Hematopoietic multipotent progenitor cell (in vitro differentiated cells): ENCODE measurements at places on chromosomes 4 and X.

DNA sequence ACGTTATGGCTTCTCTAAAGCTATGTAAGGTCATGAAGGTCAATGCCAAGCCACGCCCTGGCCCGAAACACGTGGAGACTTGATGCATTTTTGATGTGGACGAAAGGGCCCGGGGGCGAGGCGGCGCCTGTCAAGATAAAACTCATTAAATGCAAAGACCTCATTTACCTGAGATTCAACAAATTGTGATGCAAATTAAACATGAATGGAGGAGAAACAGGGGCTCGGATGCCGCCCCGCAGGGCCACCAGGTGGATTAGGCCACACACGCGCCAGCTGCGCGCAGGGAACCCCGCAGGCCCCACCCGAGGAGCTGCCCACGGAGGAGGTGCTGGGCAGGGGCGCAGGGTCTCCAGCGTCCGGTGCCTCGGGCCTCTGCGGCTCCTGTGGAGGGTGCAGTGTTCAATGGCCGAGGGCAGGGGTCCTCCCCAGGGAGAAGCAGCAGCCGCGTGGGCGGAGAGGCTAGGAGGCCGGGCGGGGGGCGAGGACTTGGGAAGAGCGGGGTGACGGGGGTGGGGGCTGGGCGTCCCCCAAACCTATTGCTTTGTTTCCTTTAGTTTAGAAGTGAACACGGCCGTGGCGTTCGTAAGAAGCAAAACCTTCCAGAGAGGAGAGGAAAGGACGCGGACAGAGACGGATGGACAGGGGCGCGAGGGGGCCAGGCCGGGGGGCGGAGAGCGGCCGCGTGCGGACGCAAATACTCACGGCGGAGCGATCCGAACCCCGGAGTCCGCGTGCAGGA, 40.4 kb downstream of the CPLX1 start:
- no peak for DNase-seq

DNA sequence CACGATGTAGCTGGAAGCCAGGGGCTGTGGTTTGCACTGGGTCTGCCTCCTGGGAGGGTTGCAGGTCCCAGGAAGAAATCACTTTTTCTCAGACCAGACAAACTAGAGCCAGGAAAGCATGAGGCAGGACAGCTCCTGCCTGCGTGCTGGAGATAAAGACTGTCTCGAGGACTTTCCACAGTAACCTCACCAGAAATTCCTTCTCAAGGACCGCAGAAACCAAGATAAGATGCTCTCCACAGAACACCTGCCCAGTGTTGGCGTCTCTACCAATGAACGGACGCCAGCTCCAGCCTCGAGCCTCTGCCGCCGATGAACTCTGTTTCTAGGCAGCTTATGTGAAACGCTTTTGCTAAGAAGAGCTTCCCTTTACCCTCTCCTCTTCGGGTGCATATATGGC, 76.9 kb upstream of the AFAP1 start:
- DNase-seq = no peak

DNA sequence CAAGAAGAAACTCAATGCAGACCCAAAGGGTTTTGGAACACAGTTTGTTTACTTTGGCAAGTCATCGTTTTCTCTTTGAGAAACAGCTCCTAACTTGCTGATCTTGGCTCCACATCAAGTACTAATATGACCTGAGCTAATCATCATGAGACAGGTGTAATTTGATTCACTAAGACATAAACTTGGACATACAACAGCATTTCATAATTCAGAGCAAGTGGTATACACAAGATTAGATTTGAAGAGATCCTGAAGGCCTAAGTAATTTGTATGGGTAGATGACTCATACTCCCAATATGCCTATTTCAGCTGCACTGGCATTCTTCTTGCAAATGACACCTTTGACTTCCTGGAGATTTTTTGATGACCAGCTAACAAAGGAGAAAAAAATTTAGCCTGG, 1521.7 kb downstream of the RPA4 start:
- no peak for DNase-seq

GRCh38 chr4:14445882-14446281, 556.4 kb upstream of the CPEB2 start:
- DNase-seq = no peak

DNA sequence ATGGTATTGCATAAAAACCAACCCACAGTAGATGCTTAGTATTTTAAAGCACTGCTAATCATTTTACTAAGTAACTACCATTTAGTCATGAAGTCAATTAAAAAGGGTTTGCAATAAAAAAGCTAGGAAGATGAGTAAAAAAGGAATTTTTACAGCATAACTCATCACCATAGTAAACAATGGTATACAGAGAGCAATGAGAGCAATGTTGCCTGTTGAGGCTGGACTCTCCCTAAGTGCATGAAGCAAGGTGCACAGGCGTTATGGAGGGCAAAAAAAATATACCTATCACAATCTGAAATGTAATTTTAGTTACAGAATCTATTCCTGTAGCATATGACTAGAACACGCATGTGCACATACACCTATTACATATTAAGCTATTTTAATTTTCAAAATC, 129.6 kb upstream of the BMP3 start:
- DNase-seq = no peak

- peak; percentile 1 for DNase-seq
These were observed 307.1 kb downstream of the TEX13A start for GRCh38 chrX:104913348-104913747.

DNA sequence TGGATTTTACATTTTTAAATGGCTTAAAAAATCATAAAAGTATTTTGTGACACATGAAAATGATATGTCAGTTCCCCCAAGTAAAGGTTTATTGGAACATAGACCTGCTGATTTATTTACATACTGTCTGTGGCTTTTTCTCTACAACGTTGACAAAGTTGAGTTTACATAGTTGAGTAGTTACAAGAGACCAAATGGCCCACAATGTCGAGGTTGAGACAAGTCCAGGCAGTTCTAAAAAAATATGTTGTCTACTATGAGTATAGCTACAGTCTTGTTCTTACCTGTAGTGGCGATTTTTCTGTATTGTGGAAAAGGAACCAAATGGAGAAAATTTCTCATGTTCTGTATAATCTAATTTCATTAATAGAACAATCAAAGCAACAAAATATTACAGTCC, 163.2 kb downstream of the FRAS1 start:
- no peak for DNase-seq

DNA sequence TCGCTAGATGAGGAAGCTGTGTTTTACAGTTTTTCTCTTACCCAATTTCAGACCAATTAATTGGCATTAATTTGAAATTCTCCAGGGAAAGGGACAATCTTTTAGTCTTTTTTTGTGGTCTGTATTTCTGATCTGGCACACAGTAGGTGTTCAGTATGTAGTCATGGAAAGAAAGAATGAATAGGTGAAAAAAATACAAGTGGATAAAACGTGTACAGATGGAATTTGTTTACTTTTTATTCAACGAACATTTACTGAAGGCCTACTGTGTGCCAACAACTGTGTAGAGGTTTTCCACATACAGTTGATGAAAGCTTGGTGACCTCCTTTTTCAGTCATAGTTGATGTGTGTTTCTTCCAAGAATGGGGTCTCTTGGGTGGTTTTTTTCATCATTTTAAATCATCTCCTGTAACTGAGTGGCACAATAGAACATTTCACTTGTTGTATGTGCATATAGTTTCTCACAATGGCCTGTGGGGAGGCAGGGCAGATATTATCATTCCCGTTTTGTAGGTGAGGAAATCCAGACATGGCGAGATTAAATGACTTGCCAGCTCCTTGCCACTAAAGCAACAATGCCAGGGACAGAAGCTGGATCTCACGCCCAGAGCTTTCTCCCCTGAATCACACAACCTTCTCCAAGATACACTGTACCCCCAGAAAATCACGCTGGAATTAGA, 102.4 kb downstream of the CEP135 start:
- DNase-seq = no peak

- peak; percentile 33 for DNase-seq
These were observed 147.9 kb downstream of the LRBA start for GRCh38 chr4:150867148-150867547.

- no peak for DNase-seq
These were observed 213.4 kb upstream of the LNX1 start for GRCh38 chr4:53804719-53805118.

- DNase-seq = no peak
These were observed 609.2 kb downstream of the SPOCK3 start for GRCh38 chr4:166625018-166625637.

GRCh38 chr4:74111990-74112389, 13.0 kb upstream of the CXCL2 start:
- no peak for DNase-seq

DNA sequence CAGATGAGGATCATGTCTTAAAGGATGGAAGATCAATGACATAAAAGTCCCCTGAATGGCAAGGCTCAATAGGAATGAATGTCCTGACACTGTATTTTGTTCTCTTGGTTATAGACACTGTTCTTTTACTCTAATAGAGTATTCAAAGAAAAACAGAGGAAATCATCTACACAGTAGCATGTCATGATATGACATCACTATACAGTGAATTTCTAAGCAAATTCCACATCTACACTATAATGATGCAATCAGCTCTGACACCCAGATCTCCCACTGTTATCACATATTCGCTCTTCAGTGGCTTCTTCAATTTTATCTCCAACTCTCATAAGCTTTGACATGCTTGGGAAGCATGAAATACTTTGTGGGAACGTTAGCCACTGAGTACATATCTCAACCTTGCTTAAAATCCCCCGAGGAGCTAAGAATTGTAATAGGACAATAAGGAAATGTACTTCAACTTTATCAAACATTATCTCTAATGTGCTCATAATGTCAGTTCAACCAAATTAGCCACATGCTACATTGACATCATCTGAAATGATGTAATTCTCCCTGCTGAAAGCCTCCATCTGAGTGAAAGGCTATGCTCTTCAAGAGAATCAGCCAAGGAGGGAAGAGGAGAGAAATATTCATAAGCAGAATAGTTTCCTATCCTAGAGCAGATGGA, 139.6 kb upstream of the PTCHD1 start:
- DNase-seq = no peak

GRCh38 chr4:128782076-128782715, 27.3 kb upstream of the JADE1 start:
- DNase-seq = peak; percentile 48

GRCh38 chr4:183633476-183634400, 25.2 kb downstream of the RWDD4 start:
- DNase-seq = no peak

GRCh38 chr4:81743731-81744435, 272.2 kb upstream of the RASGEF1B start:
- DNase-seq = no peak
